ENCODE measurements at places on chromosomes 2 and 18.

DNA sequence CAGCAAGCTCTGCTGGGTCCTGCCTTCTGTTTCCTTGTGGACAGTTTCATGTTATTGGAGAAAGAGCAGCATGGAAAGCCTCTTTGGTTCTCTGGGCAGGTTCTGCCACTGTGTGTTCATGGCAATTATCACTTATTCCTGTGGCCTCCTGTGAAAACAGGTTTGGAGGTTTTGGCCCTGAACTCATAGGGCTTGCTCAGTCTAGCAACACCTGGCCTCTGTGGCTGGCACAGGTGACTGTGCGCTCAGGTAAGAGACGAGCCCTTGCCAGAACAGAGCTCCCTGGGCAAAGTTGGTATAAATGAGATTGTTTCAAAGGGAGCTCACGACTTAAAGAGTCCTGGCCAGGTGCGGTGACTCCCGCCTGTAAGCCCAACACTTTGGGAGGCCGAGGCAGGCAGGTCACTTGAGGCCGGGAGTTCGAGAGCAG lies 5.7 kb downstream of the CEP68 start:
- no peak for DNase-seq

GRCh38 chr2:151840216-151841046 lies 12.2 kb upstream of the ARL5A start:
- DNase-seq, result no peak

DNA sequence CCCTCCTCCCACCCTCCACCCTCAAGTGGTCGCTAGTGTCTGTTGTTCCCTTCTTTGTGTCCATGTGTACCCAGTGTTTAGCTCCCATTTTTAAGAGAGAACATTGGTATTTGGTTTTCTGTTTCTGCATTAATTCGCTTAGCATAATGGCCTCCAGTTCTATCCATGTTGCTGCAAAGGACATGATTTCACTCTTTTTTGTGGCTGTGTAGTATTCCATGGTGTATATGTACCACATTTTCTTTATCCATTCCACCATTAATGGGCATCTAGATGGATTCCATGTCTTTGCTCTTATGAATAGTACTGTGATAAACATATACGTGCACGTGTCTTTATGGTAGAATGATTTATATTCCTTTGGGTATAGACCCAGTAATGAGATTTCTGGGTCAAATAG lies 42.9 kb downstream of the TSPYL6 start:
- no peak for DNase-seq

DNA sequence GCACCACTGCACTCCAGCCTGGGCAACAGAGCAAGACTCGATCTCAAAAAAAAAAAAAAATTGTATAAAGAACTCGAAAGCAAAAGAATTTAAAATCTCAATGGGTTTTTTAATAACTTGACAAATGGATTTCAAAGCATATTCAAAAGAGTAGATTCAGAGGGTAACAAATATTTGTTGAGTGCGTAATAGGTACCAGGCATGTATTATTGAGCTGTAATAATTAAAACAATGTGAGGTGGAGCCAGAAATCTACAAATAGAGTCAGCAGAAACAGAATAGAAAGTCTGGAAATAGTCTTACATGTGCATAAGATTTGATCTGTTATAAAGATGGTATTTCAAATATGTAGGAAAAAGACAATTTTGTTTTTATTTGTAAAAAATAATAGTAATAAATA lies 19.1 kb upstream of the RAB11FIP5 start:
- DNase-seq, result no peak

DNA sequence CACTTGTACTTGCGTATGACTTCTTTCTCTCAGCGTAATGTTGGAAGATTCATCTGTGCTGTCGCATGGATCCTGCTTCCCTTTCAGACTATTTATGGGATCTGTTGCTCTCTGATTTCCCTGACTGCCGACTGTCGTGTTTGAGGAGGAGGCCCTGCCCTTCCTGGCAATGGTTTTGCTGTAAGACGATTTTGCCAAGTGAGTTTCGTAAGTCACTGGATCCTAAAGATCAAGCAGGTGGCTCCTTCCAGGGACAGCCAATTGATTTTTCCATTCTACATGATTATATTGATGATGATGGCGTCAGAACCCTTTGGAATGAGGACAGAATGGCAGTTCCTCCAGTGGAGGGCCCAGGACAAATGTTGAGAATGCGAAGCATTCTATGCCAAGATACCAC lies 8.7 kb upstream of the B3GNT2 start:
- DNase-seq, result no peak

- no peak for DNase-seq
These were observed 42.3 kb downstream of the CYP1B1 start for GRCh38 chr2:38033646-38034045.

DNA sequence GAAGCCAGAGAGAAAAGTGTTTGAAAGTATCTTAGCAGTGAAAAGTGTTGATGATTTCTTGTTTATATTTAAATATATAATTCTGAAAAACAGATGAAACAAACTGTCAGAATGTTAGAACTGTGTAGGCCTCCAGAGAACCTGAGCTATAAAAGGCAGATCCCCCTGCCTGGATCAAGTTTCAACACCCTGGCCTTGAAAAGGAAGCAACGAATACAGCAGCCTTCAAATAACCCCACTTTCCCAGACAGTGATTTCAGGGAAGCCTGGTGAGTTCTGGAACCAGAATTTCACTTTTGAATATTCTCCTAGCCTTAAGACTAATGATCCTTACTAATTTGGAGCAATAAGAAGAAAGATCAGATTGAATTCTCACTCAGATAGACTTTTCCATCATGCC lies 13.3 kb upstream of the TRIM43 start:
- no peak for DNase-seq

DNA sequence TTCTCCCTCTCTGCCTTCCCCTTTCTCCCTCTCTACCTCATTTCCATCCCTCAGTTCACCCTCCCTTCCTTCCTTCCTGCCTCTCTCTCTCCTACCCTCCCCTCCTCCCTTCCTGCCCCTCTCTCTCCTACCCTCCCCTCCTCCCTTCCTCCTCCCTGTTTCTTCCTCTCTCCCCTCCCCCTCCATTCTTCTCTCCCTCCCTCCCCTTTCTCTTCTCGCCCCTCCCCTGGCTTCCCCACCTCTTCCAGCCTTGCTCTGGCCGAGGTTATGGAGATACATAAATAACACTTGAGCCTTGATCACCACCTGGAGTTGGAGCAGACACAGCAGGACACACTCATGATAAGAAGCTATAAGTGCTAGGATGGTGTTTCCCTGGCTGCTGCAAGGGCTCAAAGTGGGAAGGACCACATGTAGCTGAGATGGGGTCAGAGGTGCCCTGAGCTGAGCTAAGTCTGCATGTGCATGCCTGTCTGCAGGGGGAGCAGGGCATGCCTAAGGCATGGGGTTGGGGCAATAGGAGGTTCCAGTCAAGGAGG lies 326.1 kb upstream of the HS6ST1 start:
- no peak for DNase-seq

DNA sequence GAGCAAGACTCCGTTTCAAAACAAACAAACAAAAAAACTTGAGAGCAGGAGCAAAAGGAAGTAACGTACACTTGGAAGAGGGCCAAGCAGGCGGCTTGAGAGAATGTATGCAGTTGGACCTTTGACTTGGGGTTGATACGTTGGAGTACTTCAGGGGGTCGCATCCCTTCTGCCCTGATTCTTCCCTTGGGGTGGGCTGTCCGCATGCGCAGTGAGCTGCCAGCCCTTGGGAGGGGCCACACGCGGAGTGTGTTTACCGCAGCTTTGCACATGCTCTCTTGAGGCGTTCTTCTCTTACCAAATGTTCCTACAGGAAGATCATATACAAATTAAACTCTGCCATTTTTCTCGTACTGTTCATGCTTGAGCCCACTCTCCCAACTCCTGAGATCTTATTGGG lies 38.1 kb upstream of the SOCS6 start:
- no peak for DNase-seq

DNA sequence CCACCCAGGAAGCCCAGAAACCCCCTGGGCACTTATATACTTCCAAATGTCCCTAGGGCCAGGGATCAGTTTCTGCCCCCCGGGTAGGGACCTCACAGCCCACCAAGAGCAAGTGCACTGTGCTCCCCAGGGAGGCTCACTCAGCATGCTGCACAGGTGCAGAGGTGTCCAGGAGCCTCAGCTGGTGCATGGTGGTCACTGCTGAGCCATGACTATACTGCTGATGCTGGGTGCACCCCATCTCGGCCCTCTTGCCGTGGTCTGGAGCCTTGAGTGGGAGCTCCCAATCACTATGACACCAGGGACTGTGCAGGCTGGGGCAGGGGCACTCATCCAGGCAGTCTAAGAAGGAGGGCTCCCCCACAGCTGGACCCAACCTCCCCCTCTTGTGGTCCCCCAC lies 617.8 kb upstream of the RAB6C start:
- no peak for DNase-seq
